ENCODE measurements at places on chromosomes 16 and 17. TPM values are rescaled to one million over a fixed set of nuclear protein-coding genes. Genes with fewer than 3 reads are reported as not detected.

The TMEM101 gene
- 19.3 TPM for total RNA-seq

The CEP295NL gene
- total RNA-seq = 1.1 TPM

- DNase-seq = no peak
These were observed 55.3 kb upstream of the KSR1 start for GRCh38 chr17:27400991-27401390.

The SMIM22 gene
- not detected for total RNA-seq

DNA sequence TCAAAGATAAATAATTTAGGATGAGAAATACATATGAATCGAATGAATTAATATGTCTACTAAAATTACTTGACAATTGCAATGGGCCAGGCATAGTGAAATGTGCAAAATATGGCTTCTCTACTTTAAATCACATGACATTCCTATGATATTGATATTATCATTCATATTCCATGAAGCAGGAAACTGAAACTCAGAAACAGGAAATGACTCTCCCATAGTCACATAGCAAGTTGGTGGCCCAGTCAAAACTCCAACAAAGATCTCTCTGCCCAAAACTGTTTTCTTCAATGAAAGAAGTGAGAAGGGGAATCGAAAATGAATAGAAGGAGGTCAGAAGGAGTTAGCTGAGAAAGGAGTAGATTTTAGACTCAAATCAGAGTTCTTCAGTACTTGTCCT is 272.2 kb downstream of the CDH8 start:
- DNase-seq = no peak

DNA sequence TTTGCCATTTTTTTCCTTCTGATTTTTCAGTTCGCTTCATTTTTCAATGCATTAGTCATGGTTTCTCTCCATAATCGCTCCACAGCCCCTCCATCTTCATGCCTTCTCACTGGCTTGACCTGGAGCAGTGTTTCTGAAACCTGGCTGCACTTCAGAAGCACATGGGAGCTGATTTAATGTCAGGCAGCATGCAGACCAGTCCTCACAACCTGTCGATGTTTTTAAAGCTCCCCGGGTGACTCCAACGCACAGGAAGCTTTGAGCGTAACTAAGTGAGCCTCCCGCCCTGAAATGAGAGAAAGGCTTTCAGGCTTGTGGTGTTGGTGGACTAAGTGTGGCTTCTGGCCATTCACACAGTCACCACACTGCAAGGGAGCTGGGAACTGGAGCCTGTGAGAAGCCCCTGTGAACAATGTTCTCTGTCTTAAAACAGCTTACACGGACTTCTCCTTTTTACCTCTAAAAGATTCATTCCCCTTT is 16.8 kb upstream of the DRG2 start:
- no peak for DNase-seq

DNA sequence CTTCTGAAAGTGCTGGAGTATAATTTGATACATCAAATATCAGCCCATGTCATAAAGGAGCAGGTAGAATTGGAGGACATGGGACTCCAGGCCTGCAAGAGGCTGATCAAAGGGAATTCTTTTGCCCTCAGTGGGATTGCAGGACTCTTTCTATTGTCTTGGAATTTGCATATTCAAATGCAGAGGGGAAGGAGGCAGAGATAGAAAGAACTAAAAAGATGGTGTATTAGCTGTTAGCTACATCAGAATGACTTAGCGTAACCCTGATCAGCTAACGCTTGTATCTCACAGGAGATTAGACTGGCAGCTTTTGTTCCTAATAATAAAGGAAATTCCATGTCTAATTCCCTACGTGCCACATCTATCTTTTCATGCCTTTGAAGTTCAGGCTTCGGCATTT is 1014.7 kb upstream of the RBFOX1 start:
- no peak for DNase-seq

GRCh38 chr17:13230350-13231264 is 212.8 kb upstream of the ELAC2 start:
- no peak for DNase-seq

DNA sequence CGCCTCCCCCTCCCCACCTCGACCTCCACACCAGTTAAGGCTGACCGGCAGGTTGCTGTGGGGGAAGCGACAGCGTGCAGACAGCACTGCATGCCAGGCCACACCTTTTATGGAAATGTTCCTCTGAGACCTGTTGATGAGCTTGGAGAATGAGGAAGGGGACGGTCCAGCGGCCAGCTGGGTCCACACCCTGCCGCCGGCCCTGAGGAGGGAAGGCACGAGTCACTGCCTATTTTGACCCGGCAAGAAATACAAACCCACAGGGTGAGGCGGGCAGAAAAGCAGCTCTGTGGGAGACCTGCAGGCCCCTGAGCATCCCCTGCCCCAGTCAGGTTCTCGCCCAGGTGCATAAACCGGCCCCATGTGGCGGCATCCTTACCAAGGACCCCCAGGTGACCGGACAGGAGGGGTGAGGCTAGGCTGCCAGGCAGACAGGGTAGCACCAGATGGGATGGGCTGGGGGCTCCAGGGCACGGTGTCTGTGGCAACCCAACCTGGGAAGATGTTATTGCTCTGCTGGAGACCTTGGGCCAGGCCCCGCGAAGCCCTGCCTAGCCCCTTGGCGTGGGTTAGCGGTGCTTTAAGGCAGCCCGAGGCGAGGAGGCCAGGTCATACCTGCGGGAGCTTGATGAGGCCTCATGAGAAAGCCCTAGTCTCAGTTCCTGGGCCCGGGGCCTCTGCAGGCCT is 12.7 kb downstream of the NATD1 start:
- DNase-seq = no peak

DNA sequence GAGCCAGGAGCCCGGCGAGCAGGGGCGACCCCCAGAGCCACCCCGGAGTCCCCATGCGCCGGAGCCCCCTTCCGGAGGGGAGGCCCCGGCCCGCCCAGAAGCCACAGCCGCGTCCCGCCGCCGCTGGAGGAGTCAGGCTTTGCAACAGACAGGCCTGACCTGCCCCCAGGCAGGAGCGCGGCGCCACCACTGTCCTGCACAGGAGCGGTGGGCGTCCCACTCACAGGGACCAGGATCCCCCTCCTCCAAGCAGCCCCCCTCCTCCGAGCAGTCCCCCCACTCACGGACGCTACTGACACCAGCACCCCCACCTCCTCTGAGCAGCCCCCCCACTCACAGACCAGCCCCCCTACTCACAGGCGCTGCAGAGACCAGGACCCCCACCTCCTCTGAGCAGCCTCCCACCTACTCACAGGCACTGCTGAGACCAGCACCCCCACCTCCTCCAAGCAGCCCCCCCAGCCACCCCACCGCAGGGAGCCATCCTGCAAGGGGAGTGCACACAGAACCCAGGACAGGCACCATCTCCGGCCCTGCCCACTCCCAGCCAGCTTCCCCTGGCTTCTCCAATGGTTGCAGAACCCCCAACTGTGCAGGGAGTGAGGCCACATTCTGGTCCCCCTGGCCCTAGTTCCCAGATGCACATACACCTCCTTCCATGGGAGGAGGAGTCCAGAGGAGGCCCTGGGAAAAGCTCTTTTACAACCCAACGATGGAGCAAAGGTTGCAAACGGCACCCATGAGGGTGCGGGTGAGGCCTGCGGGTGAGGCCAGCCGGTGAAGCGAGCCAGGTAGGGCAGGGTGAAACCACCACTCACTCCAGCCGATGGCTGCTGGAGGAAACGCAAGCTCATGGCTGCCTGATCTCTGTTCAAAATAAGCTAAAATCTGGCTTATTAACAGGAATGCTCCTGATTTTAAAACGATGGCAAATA is 69.9 kb downstream of the ABR start:
- DNase-seq = peak; percentile 81

- no peak for DNase-seq
These were observed 4.6 kb downstream of the METTL9 start for GRCh38 chr16:21603928-21604327.

DNA sequence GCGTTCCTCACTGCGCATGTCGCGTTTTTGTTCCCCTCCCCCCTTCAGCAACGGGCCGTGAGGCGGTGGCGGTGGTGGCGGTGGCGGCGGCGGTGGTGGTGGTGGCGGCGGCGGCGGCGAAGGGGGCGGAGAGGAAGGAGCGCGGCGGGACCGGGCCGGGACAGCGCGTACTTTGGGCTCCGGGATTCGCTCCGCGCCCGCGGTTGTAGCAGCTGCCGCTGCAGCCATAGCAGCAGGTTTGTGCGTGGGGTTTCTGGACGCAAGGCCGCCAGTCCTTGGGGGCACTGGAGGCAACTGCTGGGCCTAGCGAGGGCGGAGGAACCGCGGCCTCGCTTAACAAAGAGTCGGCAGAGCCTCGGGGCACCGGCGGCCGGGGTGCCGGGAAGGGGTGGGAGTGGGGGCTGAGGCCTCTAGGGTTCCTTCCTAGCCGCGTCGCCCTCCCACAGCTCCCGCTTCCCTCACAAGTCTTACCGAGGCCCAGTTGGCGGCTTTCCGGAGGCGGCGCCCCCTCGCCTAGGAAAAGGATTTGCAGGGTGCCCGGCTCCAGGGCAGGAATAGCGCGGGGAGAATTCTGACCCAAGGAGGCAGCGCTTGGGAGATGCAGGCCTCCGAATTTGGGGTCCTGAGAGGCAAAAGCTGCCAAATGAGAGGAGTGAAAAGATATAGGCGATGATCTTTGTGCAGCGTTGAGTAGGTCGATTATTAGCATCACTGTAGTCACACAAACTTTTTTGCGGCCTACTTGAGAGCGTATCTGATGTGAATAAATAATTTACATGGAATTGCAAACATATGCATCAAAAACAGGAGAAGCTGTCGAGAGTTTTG is at the start of gene DDX42:
Gene DDX42 (plus strand): TSS at position 30 of the 828 bp plus-strand sequence. CDS start 12,880 bp downstream, outside the sequence.
- peak; percentile 93 for DNase-seq

GRCh38 chr17:71709271-71709890 is 411.4 kb upstream of the SOX9 start:
- no peak for DNase-seq

GRCh38 chr17:82050761-82051641 is 610 bp downstream of the RFNG start:
- DNase-seq = no peak

GRCh38 chr16:30533748-30534367 is 800 bp downstream of the ZNF747 start:
- DNase-seq = no peak

GRCh38 chr17:72488555-72489271 is 367.9 kb downstream of the SOX9 start:
- DNase-seq = no peak

GRCh38 chr16:58031016-58031800 is 5.7 kb downstream of the MMP15 start:
- no peak for DNase-seq

- no peak for DNase-seq
These were observed at the start of gene GP2 for GRCh38 chr16:20327444-20328041. TSS of gene GP2 (minus strand) at chr16:20327513. CDS start at chr16:20326431, 1,082 bp downstream.

DNA sequence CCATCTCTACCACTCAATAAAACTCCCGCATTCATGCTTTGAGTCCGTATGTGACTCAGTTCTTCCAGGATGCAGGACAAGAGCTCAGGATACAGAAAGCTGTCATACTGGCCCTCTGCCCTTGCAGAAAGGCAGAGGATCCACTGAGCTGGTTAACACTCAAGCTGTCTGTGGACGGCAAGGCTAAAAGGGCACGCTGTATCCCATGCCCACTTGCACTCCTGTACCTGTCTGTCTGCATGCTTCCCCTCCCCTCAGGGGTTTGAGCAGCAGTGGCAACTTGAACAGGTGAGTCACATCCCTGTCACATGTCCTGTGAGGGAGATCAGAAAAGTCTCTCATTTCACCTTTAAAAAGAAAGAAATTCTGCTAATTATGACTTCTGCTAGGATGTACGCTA is 293.8 kb downstream of the HS3ST3B1 start:
- no peak for DNase-seq
